ENCODE measurements at places on chromosomes 7 and 10.
A peak's percentile ranks its signal among the peaks of the same experiment; 100 is the strongest.

DNA sequence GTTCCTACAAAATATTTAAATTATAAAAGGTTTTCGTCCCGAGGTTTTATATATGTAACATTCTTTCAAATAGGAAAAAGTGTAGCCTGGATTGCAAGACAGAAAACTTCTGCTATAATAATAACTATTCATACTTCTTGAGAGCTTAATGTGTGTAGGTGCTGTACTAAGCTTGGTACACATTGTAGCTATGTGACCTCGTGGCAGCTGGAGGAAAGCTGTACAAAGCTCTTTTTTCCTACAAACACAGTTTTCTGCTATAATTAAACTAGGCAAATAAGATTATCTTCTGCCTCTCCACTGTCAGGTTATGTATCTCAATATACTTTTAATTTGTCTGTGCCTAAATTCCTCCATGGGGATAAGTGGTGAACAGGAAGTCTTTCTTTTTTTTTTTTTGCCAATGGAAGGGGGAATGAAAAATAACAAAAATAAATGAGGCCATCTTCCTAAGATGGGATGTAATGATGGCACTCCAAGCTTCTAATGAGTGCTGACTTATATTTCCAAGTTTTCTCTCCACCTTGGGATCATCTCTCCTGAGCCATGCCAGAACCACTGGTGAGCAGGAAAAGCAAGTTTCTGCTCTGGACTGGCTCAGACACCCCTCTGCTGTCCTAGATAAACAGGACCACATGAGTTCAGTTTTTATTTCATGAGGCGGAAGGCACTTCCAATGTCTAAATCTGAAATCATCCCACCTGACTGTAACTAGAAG lies 9.9 kb downstream of the SGMS1 start:
- DNase-seq = peak; percentile 28

- DNase-seq = no peak
These were observed 130.2 kb downstream of the TPST1 start for GRCh38 chr7:66335318-66335717.

DNA sequence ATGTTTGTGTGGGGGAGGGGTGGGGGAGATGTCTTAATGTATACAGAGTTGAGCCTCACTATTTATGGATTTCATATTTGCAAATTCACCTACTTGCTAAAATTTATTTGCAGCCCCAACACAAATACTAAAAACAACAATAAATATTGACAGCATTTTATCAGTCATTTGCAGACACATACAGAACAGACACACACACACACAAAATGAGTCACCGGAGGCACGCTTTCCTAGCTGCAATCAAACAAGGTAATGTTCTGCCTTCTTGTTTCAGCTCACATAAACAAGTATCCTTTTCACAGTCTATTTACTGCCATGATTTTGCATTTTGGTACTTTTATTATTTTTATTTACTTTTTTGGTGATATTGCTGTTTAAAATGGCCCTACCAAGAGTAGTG lies 88.5 kb downstream of the IPMK start:
- peak; percentile 49 for DNase-seq

GRCh38 chr10:34549001-34549400 lies 266.1 kb downstream of the PARD3 start:
- DNase-seq = no peak

DNA sequence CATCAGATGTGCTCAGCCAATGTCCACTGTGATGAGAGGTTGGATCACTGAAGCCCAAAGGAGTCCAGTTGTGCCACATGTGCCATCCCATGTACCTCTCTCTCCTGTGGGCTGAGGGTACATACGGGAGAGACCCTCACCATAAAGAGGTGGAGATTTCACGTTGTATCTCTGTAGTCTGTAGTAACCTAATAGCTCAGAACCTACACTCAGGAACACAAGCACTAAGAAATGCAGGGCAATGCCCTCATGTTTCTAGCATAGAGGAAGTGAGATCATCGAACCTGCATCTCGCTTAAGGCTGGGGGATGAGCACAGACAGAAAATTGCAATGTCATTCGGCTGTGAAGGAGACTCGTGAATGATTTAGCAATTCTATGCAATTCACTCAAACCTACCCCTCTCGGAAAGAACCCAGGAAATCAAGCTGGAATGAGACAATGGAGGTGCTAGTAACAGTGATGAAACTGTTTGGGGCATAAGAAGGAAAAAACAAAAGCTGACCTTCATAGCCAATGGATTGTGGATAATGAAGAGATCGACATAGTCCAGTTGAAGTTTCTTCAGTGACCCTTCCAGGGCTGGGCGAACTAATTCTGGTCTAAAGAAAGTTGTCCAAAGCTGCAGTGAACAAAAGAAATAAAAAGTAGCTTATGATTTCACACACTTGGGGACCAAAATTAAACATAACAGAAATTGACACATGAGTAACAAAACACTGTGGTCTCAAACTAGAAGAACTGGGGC lies 80.3 kb upstream of the UCN3 start:
- peak; percentile 6 for DNase-seq
